Type B pancreatic cell (in vitro differentiated cells): ENCODE measurements at places on chromosomes 13 and 19. TPM values are rescaled to one million over a fixed set of nuclear protein-coding genes. Genes with fewer than 3 reads are reported as not detected.

GRCh38 chr19:7483720-7484201, 5.1 kb downstream of the PEX11G start:
- H3K27ac ChIP-seq = peak overlapping the region; percentile 74
- no peaks in the 10 kb centered on the region for H3K27me3 ChIP-seq
- no peak overlapping the region for H3K4me3 ChIP-seq
- no peak for DNase-seq

DNA sequence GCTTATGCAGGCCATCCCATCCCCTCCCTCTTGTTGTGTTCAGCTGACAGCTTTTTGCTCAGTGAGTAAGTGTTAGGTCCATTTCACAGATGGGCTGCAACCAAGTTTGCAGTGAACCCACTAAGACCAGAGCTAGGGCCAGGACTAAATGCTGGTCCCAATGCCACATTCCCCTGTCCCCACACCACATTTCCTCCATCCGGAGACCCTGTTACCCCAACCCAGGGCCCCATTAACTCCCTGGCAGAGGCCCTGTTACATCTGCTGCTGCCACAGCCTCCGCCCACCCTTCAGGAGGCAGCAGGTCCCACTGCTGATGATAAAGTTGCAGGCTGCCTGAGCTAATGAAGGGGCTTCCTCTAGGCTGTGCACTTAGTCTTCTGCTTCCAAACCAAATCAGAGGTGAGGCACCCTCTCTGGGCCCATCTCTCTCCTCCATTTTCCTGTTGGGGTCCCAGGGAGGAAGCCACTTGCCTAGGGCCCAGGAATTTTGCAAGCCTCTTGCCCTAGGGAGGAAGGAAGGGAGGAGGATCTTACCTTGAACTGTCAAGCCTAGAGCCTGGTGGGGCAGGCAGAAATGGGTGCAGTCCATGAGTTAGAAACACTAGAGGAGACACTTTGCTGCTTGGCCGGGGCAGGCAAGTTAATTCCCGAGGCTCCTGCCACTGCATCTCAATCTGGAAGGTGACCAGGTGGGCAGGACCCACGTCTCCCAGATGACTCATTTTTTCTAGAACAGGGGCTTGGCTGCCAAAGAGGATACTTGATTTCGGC, 3.4 kb upstream of the USF2 start:
- peak overlapping the region; percentile 84 for H3K4me3 ChIP-seq
- H3K27ac ChIP-seq = peak overlapping the region; percentile 68
- DNase-seq = peak; percentile 48
- peaks cover 13% of the 10 kb centered on the region for H3K4me1 ChIP-seq
- H3K27me3 ChIP-seq = no peaks in the 10 kb centered on the region

GRCh38 chr19:49971991-49972411, 11.0 kb upstream of the SIGLEC11 start:
- no peaks in the 10 kb centered on the region for H3K4me1 ChIP-seq
- H3K36me3 ChIP-seq = peaks cover 8% of the 10 kb centered on the region
- no peak overlapping the region for H3K4me3 ChIP-seq

- H3K4me1 ChIP-seq = peaks cover 18% of the 10 kb centered on the region
- H3K27ac ChIP-seq = no peak overlapping the region
- DNase-seq = no peak
- no peak overlapping the region for H3K4me3 ChIP-seq
Observed at GRCh38 chr13:21934284-21934683, 263.4 kb downstream of the FGF9 start.

DNA sequence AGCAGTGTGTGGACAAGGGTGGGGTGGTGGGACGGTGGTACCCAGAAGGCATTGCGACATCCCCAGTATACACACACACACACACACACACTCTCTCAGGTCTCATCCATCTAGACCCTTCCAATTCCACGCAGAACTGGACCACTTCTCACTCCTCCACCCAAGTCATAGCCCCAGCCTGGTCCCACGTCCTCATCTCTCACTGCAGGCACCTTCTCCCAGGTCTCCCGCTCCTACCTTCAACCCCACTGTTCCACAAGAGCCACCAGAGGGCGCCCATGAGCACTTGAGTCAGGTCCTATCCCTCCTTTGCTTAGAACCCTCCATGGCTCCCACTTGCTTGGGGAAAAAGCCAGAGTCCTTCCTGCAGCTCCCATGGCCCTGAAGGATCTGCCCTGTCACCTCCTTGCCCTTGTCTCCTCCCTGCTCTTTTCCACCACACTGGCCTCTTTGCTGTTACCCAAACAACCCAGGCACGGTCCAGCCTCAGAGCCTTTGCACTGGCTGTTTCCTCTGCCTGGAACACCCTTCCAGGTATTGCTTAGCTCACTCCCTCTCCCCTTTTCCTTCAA, 62.6 kb downstream of the IER2 start:
- peak overlapping the region; percentile 29 for H3K27ac ChIP-seq
- DNase-seq = no peak
- H3K27me3 ChIP-seq = no peaks in the 10 kb centered on the region
- H3K4me1 ChIP-seq = peaks cover 9% of the 10 kb centered on the region
- H3K36me3 ChIP-seq = no peaks in the 10 kb centered on the region

GRCh38 chr13:30871588-30872275, 34.3 kb upstream of the MEDAG start:
- peaks cover 9% of the 10 kb centered on the region for H3K27me3 ChIP-seq
- no peak overlapping the region for H3K27ac ChIP-seq
- H3K4me3 ChIP-seq = no peak overlapping the region
- peaks cover 54% of the 10 kb centered on the region for H3K4me1 ChIP-seq

- no peaks in the 10 kb centered on the region for H3K27me3 ChIP-seq
- H3K4me1 ChIP-seq = no peaks in the 10 kb centered on the region
- no peak overlapping the region for H3K4me3 ChIP-seq
- no peak for DNase-seq
Observed at GRCh38 chr13:51925865-51926527, 64.2 kb downstream of the CCDC70 start.

DNA sequence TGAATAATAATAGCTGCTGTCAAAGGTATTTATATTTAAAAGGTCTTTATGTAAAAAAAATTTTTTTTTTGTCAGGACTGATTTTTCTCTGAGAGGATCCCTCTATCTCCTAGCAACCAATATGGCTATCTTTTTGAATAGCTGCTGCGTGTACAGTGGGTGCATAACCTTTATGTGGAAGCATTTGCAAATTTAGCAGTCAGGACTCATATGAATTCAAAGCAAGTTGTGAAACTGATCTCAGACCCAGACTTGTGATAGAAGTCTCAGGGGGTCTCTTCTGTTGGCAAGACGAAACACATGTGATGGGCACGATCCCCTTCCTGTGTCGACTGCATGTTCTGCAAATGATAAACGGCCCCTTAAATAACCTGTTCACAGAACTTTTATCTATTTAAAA, 114.1 kb upstream of the ARGLU1 start:
- no peaks in the 10 kb centered on the region for H3K36me3 ChIP-seq
- no peak for DNase-seq
- H3K4me1 ChIP-seq = peaks cover 46% of the 10 kb centered on the region
- H3K27ac ChIP-seq = no peak overlapping the region
- H3K27me3 ChIP-seq = no peaks in the 10 kb centered on the region

- no peak for DNase-seq
- no peaks in the 10 kb centered on the region for H3K27me3 ChIP-seq
- no peaks in the 10 kb centered on the region for H3K4me1 ChIP-seq
Observed at GRCh38 chr13:50257646-50258045, 242.4 kb downstream of the KCNRG start.

GRCh38 chr13:25943081-25943480, 108.7 kb downstream of the SHISA2 start:
- peaks cover 33% of the 10 kb centered on the region for H3K4me1 ChIP-seq
- DNase-seq = no peak
- peaks cover 7% of the 10 kb centered on the region for H3K27me3 ChIP-seq
- H3K27ac ChIP-seq = no peak overlapping the region

GRCh38 chr19:13796301-13797057, 1.2 kb downstream of the ZSWIM4 start:
- peak overlapping the region; percentile 90 for H3K4me3 ChIP-seq
- no peaks in the 10 kb centered on the region for H3K27me3 ChIP-seq
- peaks cover 4% of the 10 kb centered on the region for H3K36me3 ChIP-seq

GRCh38 chr19:48424694-48425219, 21.0 kb upstream of the GRWD1 start:
- no peak overlapping the region for H3K4me3 ChIP-seq
- H3K36me3 ChIP-seq = no peaks in the 10 kb centered on the region
- peak overlapping the region; percentile 69 for H3K27ac ChIP-seq
- peaks cover 6% of the 10 kb centered on the region for H3K4me1 ChIP-seq

Gene SYCN
- total RNA-seq = not detected in 2 replicates

Gene ZNF480
- 16.8 and 26.2 TPM in 2 replicates for total RNA-seq
